HCEC 1CT (cell line): ENCODE measurements at places on chromosomes 7 and 10.
A peak's percentile ranks its signal among the peaks of the same experiment; 100 is the strongest.

DNA sequence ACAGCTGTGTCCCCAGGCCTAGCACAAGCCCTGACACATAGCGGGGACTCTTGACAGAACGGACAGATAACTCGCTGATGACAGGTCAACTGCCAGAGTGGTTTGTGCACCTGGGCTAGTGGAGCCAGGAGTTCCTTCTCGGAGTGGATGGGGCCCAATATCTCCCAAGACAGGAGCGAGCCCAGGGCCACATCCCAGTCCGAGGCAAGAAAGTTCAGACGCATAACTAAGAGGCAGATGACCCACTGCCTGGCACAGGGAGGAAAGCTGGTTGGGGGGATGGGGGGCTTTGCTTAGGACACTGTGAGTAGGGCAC is 69.6 kb upstream of the ZNF479 start:
- DNase-seq = no peak

DNA sequence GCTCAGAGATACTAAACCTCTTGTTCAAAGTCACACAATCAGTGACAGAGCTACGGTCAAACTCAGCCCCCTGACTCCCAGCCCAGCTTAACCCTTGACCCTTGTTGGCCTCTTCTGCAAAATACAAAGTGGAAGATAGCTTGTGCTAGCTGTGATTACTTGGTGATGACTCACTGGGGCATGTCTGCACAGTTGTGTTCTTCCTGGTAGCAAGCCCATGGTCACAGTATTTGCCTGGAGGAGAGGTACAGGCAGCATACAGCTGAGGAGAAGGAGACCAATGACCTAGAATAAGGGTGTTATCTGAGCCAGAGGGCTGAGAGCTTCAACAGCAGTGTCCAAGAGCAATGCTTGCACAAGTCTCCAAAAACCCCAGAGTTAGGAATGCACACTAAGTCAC is 5.7 kb upstream of the HSPA12A start:
- DNase-seq = peak; percentile 42

- DNase-seq = peak; percentile 41
Observed at GRCh38 chr7:141697211-141697871, 4.6 kb downstream of the DENND11 start.

DNA sequence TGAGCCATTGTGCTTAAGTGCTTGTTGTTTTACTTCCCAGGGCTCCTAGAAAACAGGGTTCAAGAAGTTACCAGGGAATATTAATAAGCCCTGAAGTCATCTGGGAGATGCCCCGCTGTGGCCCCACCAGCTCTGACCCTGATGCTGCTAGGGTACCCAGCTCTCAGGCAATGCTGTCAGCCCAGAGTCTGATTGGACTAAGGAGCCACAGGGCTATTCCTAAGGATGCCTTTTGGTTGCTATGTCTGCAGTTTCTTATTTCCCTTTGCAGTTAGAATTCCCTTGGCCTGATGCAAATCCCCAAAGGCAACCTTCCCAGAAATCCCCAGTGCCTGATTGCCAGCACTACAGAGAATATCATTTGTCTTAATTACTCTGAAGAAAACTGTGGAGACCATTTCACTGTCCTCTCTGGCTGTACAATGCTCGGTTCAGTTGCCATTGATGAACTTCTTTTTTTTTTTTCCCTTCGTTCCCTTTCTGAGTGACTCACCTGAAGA is 236.7 kb upstream of the KMT2E start:
- DNase-seq = no peak

DNA sequence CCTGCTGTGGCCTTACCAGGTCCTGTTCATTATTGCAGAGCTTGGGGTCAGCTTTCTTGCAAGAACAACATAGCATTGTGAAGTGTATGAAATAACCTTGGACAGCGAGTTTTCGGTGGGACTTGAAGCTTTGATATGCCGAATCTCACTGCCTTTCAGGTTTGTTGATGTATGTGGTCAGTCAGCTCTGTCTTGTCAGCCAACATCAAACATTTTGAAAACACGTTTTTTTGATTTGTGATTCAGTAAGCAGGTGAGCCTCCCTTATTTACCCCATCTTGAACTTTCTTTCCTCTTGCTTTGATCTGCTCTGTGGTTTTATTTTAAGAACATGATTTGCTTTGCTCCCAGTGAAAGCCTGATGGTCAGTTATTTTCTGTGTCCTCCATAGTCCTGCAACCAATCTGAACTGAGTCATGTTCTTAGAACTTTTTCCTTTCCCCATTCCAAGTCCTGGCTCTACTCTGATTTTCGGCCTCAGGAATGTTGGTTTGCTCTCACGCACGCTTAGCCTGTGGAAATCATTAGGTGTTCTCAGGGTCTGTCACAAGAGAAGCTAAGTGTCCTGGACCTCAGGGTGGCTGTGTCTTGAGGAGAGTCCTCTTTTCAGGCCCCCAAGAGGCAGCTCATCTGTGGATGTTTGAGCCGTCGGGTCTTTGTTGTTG is 8.7 kb downstream of the WBP1L start:
- DNase-seq = peak; percentile 38

DNA sequence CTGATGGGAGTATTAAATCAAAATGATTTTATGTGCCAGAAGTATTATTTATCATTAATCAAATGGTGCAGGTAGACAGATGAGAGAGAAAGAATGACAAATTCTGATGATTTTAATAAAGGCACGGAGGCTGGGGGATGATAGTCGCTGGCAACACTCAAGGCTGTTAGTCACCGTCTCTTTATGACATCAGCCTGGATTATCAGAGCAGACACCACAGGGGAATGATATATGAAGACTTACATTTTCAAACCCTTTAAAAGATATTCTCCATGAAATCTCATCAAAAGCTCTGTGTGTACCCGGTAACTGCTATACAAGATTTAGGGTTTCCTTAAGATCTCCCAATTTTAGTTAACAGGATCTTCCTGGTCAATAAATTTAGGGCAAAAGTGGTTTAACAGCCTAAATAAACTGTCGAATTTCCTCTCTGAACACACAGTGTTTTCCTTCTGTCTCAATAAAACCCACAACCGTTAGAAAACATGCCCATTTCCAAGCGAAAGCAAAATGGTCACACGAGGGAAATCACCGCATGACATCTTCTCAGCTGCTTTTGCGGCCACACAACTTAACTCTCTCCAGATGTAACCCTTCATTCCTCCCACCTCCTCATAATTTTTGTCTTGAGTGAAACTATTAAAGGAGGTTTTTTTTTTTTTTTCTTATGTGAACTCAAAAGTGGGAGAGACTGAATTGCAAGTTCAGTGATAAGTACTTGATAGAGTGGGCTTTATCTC is 133.2 kb upstream of the FAM171A1 start:
- DNase-seq = no peak

GRCh38 chr7:4803397-4804241 is 28.2 kb downstream of the AP5Z1 start:
- DNase-seq = no peak

DNA sequence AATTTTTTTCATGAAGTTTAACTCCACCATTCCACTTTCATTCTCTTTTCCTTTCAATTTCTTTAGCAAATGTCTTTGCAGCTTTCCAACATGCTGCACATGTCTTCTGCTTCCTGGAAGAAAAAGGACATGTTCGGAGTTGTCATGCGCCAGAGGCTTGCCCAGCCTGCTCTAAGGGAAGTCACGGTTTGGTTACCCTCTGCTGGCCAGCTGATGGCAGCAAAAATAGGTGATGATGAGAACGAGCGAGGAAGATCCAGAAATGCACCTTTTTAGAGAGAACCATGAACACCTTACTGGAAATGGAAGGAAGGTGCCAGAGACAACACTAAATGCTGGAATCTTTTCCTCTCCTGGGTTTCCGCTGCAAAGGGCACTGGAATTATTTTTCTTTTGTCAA is 4.9 kb upstream of the ZSCAN21 start:
- no peak for DNase-seq

- no peak for DNase-seq
Observed at GRCh38 chr10:44307691-44308090, 77.2 kb downstream of the CXCL12 start.

- no peak for DNase-seq
Observed at GRCh38 chr7:100895956-100896731, 456 bp upstream of the ACHE start.

DNA sequence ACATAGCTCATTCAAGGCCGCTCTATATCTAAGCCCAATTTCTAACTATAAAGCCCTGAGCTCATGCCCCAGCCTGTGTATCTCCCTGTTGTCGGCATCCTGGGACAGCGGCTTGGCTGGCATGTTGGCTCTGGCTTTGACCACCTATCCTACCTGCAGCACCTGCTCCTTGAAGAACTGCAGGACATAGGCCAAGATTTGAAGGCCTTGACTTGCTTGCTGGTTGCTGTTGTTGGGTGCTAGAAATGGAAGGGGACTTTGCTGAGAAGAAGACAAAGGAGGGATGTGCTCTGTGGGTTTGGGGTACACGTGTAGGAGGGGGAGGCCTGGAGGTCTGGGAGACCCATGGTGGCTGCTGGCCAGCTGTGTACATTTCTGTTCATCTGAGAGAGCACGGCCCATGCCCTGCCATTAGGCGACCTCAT is 11.1 kb downstream of the PNLIPRP2 start:
- no peak for DNase-seq

DNA sequence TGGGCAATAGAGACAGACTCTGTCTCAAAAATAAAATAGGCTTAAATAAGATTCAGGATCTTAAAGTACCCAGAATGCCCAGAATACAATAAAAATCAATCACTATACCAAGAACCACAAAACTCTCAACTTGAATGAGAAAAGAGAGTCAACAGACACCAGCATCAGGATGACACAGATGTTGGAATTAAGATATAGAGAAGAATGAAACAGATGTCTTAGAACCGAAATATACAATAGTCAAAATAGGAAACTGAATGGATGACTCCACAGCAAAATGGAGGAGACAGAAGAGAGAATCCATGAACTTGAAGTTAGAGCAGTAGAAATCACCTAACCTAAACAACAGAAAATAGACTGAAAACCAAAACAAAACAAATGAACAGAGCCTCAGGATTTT is 29.6 kb downstream of the POR start:
- no peak for DNase-seq

- DNase-seq = no peak
Observed at GRCh38 chr7:51010534-51010933, 227.8 kb upstream of the GRB10 start.

- no peak for DNase-seq
Observed at GRCh38 chr7:69843653-69844052, 245.4 kb downstream of the AUTS2 start.

DNA sequence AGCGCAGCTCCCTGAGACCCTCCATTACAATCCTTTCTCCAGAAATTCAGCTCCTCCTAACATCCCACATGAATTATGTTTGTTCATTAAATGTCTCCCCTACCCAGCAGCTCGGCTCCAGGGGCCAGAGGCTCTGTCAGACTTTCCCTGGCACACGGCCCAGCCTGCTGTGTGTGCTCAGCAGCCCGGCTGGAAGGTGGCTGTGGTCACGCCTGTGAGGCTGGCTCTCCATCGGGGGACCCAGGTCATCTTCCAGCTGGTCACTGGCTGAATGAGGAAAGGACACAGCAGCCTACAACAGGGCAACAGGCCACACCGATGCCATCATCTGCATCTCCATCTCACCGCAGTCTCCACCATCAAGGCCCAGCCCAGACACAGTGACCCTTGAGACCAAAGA is 219.8 kb downstream of the MAD1L1 start:
- no peak for DNase-seq

GRCh38 chr10:29811751-29812427 is 177.1 kb upstream of the SVIL start:
- DNase-seq = peak; percentile 91

DNA sequence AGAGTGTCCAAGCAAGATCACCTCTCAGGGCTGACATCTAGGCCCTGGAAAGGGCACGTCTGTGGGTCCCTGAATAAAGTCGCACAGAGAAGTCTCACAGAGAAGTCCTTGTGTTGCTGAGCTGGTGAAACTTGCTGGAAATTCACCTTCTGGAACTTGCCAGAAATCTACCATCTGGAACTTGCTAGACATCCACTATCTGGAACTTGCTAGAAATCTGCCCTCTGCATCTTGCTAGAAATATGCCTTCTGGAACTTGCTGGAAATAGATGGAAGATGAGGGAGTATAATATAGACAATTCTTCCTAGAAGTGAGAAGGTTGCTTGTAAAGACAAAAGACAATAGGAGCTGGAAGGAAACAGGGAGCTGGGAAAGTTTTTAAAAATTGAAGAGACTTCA is 5.4 kb upstream of the TAX1BP1 start:
- DNase-seq = no peak

DNA sequence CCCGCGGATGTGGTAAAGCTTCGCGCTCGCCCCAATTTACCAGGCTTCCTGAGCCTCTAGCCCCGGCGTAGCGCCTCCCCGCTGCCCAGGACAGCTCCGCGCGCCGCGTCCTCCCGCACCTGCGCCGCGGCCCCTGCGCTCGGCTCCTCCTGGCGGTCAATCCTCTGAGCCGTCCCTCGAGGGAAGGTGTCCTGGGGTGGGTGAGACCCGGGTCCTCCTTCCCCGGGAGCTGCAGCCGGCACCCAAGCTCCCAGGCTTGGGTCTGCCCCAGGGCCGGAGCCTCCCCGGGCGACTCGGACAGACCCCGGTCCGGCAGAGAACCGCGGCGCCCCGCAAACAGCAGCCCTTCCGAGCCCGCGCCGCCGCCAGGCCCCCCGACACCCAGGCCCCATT is 512 bp downstream of the OSBPL3 start:
- peak; percentile 83 for DNase-seq

DNA sequence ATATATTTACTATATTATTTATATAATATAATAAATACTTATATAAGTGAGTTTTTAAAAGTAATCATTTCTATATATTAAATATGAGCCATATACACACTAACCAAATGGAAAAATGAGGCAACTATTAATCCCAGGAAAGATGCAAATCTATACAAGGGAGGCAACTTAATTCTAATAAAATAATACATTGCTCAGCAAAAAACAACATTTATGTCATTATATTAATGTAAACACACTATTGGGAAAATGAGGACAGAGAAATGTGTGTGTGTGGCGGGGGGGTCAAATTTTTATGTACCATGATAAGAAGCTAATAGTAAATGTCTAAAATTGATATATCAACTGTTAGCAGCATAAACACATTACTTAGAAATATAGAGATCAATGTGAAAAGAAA is 23.3 kb upstream of the DGKI start:
- DNase-seq = no peak

GRCh38 chr10:75211007-75211691 is 553 bp downstream of the VDAC2 start:
- peak; percentile 64 for DNase-seq

- DNase-seq = no peak
Observed at GRCh38 chr7:106915873-106916272, 50.8 kb downstream of the PIK3CG start.

DNA sequence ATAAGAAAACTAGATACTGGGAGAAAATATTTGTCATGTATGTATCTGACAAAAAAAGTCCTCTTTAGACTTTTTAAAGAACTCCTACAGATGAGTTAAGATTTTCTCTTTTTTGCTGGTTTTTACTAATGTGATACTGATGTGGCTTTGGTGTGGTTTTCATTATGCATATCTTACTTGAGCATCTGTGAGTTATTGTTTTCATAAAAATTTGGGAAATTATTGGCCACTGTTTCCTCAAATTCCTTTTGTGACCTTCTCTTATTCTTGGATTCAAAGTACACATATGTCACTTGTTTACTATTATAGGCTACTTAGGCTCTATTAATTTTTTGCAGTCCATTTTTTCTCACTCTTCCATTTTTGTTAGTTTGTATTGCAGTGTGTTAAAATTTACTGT is 89.0 kb downstream of the PPP1R9A start:
- DNase-seq = no peak
